ENCODE measurements at places on chromosomes 13 and 19. TPM values are rescaled to one million over a fixed set of nuclear protein-coding genes. Genes with fewer than 3 reads are reported as not detected.

- no peak for DNase-seq
Measured at GRCh38 chr13:80604098-80604497, 263.2 kb upstream of the SPRY2 start.

The FFAR3 gene
- not detected for total RNA-seq

- DNase-seq: no peak
Measured at GRCh38 chr19:16736709-16737108, 17.1 kb downstream of the NWD1 start.

The NCR1 gene
- total RNA-seq: not detected

DNA sequence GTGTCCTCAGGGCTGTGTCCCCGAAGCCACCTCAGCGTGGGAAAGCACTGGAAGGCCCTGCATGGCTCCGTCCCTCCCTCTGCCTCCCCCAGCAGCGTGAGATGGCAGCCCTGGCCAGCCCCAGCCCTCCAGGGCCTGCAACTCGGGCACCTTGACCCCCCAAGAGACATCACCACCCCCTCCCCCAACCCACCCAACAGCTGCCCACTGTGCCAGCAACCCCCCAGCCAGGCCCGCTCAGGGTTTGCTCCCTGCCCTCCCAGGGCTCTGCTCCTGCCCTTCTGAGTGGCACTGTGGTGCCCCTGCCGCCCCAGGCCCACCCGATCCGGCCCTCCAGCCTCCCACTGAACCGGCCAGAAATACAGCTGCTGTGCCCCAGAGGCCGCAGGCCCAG lies 1.5 kb upstream of the ASPDH start:
- DNase-seq: no peak

- DNase-seq: peak; percentile 99
Measured at GRCh38 chr19:18192673-18193387, at the start of gene MPV17L2. TSS of gene MPV17L2 (plus strand) at chr19:18193218. CDS start at chr19:18193282, 64 bp downstream.

The MRI1 gene
- total RNA-seq: 34.0 TPM

DNA sequence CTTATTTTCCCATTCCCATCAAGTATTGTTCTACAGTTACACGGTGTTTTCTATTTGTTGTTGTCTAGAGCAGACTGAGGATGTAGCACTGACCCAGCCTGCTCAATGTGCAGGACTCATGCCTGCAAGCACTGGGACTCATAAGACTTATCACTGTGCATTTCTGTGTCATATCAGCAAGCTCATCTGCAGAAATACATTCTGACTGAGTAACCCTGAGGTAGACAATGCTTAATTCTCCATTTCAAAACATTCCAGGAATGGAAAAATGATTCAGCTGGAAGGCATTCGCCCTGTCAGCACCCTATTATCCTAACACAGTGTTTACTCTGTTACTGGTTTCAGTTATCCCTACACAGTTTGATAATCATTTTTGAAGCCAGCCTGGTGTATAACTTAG lies 2506.4 kb downstream of the PCDH9 start:
- DNase-seq: peak; percentile 97

Measured in glomerular endothelial cell (primary cell).